Lung (tissue), 17 donors: ENCODE measurements at places on chromosomes 7 and 10. TPM values are rescaled to one million over a fixed set of nuclear protein-coding genes. Genes with fewer than 3 reads are reported as not detected.

DNA sequence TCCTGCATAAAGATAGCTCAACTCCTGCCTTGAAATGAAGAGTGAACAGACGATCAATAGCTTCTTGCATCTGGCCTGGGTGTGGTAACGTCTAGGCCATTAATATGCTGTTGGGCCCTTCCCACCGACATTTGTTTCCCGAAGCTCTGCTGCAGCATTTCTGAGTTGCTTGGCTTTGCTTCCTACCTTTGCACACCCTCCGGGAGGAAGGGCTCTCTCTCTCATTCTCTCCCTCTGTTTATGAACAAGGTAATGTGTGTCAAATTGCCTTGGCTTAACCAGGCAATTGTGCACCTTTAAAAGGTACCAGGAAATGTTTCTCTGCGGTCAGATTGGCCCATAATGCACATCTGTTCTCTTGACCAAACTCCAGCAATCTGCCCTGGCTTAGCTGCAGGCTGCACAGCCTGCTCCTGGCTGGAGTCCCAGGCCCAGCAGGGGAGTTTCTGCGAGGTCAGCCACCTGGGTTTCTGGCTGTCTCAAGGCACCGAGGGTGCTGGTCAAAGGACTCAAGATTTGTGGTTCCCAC is 223.7 kb downstream of the SNX10 start:
- no peaks in the 10 kb centered on the region for H3K36me3 ChIP-seq
- H3K27me3 ChIP-seq = no peaks in the 10 kb centered on the region
- no peak overlapping the region for H3K4me3 ChIP-seq
- H3K4me1 ChIP-seq = peaks cover 2% of the 10 kb centered on the region
- no peak for DNase-seq

DNA sequence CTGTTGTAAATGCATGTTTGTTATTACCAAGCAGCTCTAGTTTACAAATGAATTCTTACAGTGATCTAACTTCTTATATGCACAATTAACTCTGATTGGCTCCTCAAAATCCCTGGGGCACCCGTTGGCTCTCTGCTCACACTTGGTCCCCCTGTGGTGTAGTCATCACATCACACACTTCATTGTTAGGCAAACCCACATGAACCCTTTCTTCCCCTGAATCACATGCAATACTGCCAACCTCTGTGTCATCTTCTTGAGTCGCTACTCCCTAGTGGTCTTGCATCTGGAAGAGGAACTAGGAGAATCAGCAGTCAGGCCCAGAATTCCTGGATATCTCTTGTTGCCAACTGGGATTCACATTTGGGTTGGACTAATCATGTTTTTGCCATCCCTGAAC is 73.1 kb downstream of the CD36 start:
- no peak overlapping the region for H3K27ac ChIP-seq
- H3K27me3 ChIP-seq = no peaks in the 10 kb centered on the region
- no peaks in the 10 kb centered on the region for H3K36me3 ChIP-seq
- H3K4me1 ChIP-seq = no peaks in the 10 kb centered on the region
- DNase-seq = no peak
- no peak overlapping the region for H3K4me3 ChIP-seq

GRCh38 chr7:151038951-151039849 is 9.1 kb upstream of the ASIC3 start:
- H3K4me1 ChIP-seq = no peaks in the 10 kb centered on the region
- H3K27me3 ChIP-seq = no peaks in the 10 kb centered on the region
- DNase-seq = no peak
- H3K36me3 ChIP-seq = peaks cover 33% of the 10 kb centered on the region
- H3K27ac ChIP-seq = peak overlapping the region; percentile 16
- H3K4me3 ChIP-seq = no peak overlapping the region

DNA sequence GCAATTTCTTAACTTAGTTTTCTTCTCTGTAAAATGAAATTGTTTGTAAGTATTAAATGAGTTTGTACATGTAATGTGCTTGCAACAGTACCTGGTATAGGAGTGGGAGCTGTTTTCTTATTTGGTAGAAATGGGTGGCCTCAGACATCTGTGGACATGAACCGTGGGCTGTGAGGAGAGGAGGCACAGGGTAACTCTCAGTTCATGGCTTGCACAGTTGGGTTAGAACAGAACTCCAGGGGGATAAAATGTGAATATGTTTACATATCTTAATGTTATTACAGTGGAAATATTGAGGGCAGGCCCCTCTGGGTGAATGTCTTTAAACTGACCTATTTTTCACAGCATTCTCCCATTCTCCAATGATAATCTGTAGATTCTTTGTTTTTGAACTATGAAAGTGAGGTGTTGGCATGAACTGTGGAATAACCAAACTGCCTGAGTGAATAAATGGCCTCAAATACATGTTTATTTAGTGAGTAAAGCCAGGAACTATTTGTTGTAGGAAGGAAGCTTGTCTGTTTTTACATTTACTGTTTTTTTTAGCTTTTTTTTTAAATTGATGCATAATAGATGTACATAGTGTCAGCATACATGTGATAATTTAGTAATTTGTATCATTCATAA is 2.6 kb downstream of the ABCA13 start:
- H3K4me3 ChIP-seq = no peak overlapping the region
- H3K4me1 ChIP-seq = no peaks in the 10 kb centered on the region
- no peak for DNase-seq
- H3K36me3 ChIP-seq = no peaks in the 10 kb centered on the region
- no peak overlapping the region for H3K27ac ChIP-seq
- no peaks in the 10 kb centered on the region for H3K27me3 ChIP-seq

- no peak overlapping the region for H3K27ac ChIP-seq
- no peak overlapping the region for H3K4me3 ChIP-seq
- no peaks in the 10 kb centered on the region for H3K27me3 ChIP-seq
- DNase-seq = no peak
Observed at GRCh38 chr7:18684916-18685315, 189.4 kb downstream of the HDAC9 start.

- H3K27me3 ChIP-seq = no peaks in the 10 kb centered on the region
- no peak overlapping the region for H3K4me3 ChIP-seq
- peaks cover 16% of the 10 kb centered on the region for H3K36me3 ChIP-seq
- H3K4me1 ChIP-seq = peaks cover 4% of the 10 kb centered on the region
- H3K27ac ChIP-seq = no peak overlapping the region
Observed at GRCh38 chr10:102007796-102008195, 48.2 kb downstream of the ARMH3 start.

DNA sequence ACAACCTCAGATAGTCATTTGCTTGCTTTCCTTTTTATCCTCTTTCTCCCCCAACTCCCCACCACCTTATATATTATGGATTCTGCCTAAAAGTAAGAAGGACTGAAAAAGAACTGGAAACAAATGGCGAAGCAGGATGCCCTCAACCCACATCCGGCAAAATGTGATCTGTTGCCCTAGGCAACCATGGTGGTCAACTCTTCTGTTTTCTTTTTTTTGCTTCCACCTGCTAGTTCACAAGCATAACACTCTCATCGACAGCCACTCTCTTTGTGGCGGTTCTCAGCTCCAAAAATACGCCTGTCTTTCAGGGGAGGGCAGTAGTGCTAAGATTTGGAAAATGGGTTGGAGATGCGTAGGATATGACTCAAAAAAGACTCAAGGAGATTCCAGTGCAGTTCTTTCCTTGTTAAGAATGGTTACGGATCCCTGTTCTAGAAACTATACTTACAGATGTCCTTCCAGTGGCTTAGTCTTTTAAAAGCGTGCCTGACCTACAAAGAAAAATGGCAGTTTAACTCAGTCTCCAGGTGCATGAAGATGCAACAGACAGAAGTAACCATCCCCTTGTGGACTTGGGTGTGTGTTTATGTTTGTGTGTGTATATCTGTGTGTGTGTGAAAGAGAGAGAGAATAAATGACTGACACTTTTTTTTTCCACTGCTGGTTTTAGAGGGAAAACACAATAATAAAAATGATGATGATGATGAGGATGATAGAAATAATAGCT is 10.7 kb downstream of the APBB1IP start:
- H3K4me3 ChIP-seq = no peak overlapping the region
- no peak for DNase-seq
- H3K4me1 ChIP-seq = no peaks in the 10 kb centered on the region
- H3K27me3 ChIP-seq = no peaks in the 10 kb centered on the region
- H3K27ac ChIP-seq = no peak overlapping the region
- H3K36me3 ChIP-seq = no peaks in the 10 kb centered on the region

- no peak overlapping the region for H3K27ac ChIP-seq
- DNase-seq = no peak
- no peak overlapping the region for H3K4me3 ChIP-seq
- H3K27me3 ChIP-seq = no peaks in the 10 kb centered on the region
- peaks cover 33% of the 10 kb centered on the region for H3K36me3 ChIP-seq
- H3K4me1 ChIP-seq = no peaks in the 10 kb centered on the region
Observed at GRCh38 chr7:149450821-149451220, 10.0 kb downstream of the ZNF777 start.

GRCh38 chr10:93386631-93387369 is 95.3 kb downstream of the MYOF start:
- no peak overlapping the region for H3K27ac ChIP-seq
- no peak overlapping the region for H3K4me3 ChIP-seq
- peaks cover 11% of the 10 kb centered on the region for H3K36me3 ChIP-seq
- peaks cover 11% of the 10 kb centered on the region for H3K4me1 ChIP-seq

- no peak overlapping the region for H3K27ac ChIP-seq
- DNase-seq = peak; percentile 52
- no peaks in the 10 kb centered on the region for H3K27me3 ChIP-seq
- H3K4me1 ChIP-seq = peaks cover 5% of the 10 kb centered on the region
Observed at GRCh38 chr7:35761871-35762677, 38.8 kb upstream of the SEPTIN7 start.

GRCh38 chr7:76008156-76008687 is 13.8 kb upstream of the TMEM120A start:
- no peak overlapping the region for H3K27ac ChIP-seq
- DNase-seq = no peak
- H3K27me3 ChIP-seq = no peaks in the 10 kb centered on the region
- no peak overlapping the region for H3K4me3 ChIP-seq
- H3K36me3 ChIP-seq = peaks cover 1% of the 10 kb centered on the region

- H3K27ac ChIP-seq = peak overlapping the region; percentile 44
- no peak overlapping the region for H3K4me3 ChIP-seq
- no peaks in the 10 kb centered on the region for H3K4me1 ChIP-seq
- DNase-seq = peak; percentile 38
- no peaks in the 10 kb centered on the region for H3K27me3 ChIP-seq
Observed at GRCh38 chr7:131511774-131512535, 44.5 kb downstream of the PODXL start.

DNA sequence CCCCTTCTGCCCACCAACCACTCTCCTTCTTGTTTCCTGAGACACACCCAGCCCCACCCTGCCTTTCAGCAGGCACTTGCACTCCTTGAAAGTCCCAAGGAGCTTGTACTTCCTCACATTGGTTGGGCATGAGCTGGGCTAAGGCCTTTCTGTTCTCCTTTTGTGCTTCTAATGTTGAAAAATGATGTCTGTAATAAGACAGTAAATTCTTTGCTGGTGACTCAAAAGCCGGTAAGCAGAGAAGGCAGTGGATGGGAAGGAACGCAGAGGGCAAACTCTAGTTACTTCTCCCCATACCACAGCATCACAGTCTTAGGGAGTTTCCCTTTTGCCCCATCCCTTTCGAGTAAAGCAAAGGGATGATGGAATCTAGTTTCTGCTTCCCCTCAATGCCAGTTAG is 185.6 kb downstream of the PLXNA4 start:
- no peak for DNase-seq
- H3K4me1 ChIP-seq = peaks cover 3% of the 10 kb centered on the region
- no peak overlapping the region for H3K27ac ChIP-seq
- no peaks in the 10 kb centered on the region for H3K27me3 ChIP-seq
- no peaks in the 10 kb centered on the region for H3K36me3 ChIP-seq

GRCh38 chr10:101323495-101323894 is 30.5 kb upstream of the BTRC start:
- no peak overlapping the region for H3K4me3 ChIP-seq
- no peaks in the 10 kb centered on the region for H3K4me1 ChIP-seq
- H3K36me3 ChIP-seq = no peaks in the 10 kb centered on the region

GRCh38 chr7:130989101-130989795 is 255.2 kb upstream of the KLF14 start:
- H3K4me3 ChIP-seq = no peak overlapping the region
- no peaks in the 10 kb centered on the region for H3K36me3 ChIP-seq
- H3K27ac ChIP-seq = no peak overlapping the region
- DNase-seq = no peak
- H3K4me1 ChIP-seq = no peaks in the 10 kb centered on the region

DNA sequence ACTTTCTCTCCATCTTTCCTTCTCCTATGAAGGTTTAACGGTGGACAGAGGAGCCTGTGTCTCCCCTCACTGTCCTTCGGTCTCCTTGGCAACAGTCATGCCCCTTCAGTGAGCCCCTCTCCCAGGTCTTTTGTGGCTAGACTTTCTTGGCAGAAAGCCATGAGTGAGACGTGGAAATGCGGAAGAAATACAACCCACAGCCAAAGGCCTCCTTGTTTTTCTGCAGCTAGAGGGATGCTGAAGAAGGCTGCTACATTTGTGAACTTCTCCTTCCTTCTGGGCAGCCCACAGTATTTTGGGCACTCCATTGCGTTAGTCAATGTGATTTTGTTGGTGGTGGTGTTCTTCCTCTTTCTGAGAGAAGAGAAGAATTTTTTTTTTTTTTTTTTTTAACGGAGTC is 333.7 kb upstream of the PODXL start:
- no peaks in the 10 kb centered on the region for H3K27me3 ChIP-seq
- no peak for DNase-seq
- no peak overlapping the region for H3K27ac ChIP-seq
- no peaks in the 10 kb centered on the region for H3K4me1 ChIP-seq
- no peaks in the 10 kb centered on the region for H3K36me3 ChIP-seq

DNA sequence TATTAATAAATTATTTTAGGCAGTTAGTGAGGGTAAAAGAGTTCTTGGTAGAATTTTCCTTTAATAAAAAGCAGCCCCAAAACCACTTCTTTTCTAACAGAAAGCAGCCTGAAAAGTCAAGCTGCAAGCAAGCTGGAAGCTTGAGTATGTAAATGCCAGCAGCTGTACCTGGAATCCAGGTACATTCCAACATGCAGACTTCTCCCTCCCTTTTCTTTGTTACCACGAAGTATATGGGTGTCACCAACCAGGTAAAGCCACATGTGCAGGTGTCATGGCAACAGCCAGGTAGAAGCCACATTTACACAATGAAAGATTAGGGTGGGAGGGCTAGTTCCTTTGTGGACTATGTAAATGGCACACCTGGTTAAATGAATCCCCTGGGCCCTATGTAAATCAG is 114.6 kb downstream of the EPC1 start:
- no peaks in the 10 kb centered on the region for H3K4me1 ChIP-seq
- DNase-seq = no peak
- H3K4me3 ChIP-seq = no peak overlapping the region
- H3K36me3 ChIP-seq = no peaks in the 10 kb centered on the region

GRCh38 chr7:16697507-16698199 is 51.7 kb downstream of the BZW2 start:
- no peak overlapping the region for H3K27ac ChIP-seq
- no peak for DNase-seq
- H3K4me1 ChIP-seq = no peaks in the 10 kb centered on the region
- no peak overlapping the region for H3K4me3 ChIP-seq
- H3K36me3 ChIP-seq = peaks cover 16% of the 10 kb centered on the region

GRCh38 chr7:93046641-93047040 is 71.1 kb downstream of the SAMD9 start:
- no peak overlapping the region for H3K27ac ChIP-seq
- no peak for DNase-seq
- no peaks in the 10 kb centered on the region for H3K27me3 ChIP-seq
- no peaks in the 10 kb centered on the region for H3K36me3 ChIP-seq

The PSMG3 gene
- 30.9 TPM for total RNA-seq

The CABCOCO1 gene
- 15.4 TPM for total RNA-seq

The C10orf105 gene
- 0.14 TPM for total RNA-seq

The TMEM178B gene
- 2.4 TPM for total RNA-seq

The CACNB2 gene
- total RNA-seq = 5.1 TPM

The CYP3A4 gene
- 0.37 TPM for total RNA-seq

The KIAA1217 gene
- total RNA-seq = 58.6 TPM

The MYH16 gene
- total RNA-seq = not detected

The PCDH15 gene
- 1.6 TPM for total RNA-seq
